ENCODE measurements at places on chromosomes 11 and 22.

DNA sequence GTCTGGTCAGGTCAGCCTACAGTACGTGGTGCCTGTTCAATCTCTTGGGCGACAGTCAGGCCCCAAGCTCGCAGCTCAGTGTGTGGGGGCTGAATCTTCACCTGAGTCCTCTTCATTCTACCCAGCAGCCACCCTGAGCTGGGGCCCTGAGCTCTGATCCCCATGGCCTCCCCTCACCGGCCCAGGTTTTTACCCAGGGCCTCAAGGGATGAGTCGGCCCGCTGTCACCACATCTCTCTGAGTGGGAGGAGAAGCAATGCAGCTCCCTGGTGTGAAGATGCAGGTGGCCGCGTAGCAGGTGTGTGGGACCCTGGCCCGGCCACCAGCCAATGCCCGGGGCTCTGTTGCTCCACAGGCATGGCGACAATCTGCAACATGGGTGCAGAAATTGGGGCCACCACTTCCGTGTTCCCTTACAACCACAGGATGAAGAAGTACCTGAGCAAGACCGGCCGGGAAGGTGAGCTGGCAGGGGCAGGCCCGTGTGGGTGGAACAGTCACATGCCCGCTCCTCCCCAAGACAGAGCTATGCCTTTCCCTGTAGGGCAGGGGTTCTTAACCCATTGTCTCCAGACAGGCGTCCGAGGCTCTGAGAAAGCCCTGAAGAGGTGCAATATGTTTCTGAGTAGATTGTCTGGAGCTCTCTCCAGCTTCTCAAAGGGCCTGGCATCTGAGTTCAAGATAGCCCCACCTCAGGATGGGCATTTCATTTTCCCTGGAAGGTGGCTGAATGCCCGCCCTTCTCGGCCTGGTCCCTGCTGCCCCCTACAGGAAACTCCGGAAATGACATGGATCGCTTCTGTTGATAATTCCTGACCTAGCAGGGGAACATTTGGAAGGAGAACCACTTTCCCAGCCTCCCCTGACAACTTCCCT lies 26.9 kb downstream of the POLR3H start:
- DNase-seq = peak; percentile 45

DNA sequence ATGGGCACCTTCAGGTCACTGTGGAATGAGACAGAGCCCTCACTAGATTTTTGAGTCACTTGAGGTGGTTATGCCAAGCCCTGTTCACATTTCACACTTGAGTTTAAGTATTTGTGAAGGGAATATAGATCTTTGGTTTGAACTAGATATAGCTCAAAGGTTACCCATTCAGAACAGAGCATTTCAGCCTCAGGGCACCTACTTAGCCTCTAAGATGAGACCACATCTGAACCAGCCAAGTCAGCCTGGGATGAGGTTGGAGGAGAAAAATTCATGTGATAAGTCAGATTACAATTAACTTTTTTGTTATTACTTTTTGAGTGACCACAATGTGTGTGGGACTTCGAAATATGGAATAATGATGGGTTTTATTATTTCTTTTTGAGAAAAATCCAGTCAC lies 127.8 kb downstream of the TEAD1 start:
- DNase-seq = no peak

DNA sequence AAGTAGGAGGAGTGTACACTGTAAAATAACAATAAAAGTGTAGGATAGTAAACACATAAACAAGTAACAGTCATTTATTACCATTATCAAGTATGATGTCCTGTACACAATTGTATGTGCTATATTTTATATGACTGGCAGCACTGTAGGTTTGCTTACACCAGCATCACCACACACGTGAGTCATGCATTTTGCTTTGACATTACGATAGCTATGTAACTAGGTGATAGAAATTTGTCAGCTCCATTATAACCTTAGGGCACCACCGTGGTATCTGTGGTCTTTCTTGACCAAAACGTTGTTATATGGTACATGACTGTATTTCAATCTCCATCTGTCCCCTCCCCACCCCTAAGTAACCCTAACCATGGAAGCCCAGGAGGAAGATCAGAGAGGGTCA lies 1.1 kb downstream of the DNAL4 start:
- DNase-seq = no peak

- peak; percentile 52 for DNase-seq
Measured at GRCh38 chr22:42769574-42770447, 49.1 kb upstream of the A4GALT start.

DNA sequence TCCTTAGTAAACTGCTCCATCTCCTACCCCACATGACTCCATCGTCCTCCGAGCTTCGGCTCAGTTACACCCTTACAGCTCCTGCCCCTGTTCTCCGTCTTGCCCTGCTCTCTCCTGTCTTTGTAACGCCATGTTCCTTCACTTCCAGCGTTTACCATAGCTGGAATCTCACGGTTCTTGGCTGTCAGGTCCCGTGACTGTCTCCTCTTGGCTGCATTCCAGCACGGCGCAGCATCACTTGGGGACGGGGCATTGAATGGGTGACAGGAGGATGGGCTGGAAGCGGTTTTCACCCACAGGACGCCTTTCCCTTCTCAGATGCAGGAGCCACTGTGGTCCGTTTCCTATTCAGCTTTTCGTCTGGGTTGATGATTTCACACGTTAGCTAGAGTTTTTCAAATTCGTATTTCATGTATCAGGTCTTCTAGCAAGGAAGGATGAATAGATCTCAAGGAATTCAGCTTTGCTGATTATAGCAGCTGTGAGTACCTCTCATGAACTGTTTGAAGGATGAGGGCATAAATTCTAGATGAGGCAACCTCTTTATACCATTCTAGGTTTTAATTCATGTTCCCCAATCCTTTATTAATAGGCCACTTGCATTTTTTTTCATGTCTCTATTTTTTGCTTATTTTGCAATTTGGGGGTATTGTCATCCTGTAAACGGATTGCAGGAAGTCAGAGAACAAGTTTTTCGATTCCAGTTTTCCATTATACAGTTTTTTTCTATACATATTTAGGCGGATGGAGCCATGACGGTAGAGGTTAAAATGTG lies 29.1 kb downstream of the ZBED4 start:
- no peak for DNase-seq

GRCh38 chr22:18968011-18968749 lies 32.1 kb upstream of the PRODH start:
- DNase-seq = no peak

DNA sequence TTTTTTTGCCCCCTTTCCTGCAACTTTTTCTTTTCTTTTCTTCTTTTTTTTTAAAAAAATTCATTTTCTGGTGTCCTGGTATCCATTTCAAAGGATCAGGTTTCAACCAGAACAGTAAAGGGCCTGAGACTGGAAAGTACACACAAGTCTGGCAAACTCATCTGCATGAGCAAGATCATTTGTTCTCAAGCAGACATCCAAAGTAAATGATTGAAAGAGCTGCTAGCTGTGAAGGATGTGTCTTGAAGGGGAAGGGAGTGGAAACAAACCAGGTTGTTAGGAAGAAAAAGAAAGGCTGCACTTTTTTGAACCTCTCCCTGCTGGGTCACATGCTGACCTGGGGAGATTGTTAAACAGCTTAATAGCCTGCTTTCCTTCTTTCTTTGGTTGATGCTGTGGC lies 5.3 kb downstream of the YAP1 start:
- DNase-seq = peak; percentile 51

- no peak for DNase-seq
Measured at GRCh38 chr11:126808836-126809235, 191.7 kb downstream of the KIRREL3 start.

DNA sequence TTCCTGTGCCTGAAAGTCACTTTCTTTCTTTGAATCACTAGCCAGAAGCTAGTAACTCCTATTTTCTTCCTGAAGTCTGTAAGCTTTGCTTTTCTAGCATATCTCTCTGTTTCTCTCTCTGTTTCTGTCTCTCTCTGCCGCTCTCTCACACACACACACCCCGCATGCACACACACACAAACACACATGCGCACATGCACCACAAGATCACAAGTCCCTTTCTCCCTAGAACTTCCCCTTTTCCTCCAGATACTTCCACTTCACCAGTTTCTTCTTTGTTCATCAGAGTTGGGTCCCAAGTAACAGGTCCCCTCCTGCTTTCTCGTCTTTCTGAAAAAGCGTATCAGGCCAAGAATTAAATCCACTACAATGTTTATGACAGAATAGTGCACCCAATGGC lies 148.5 kb upstream of the HSD17B12 start:
- no peak for DNase-seq

- no peak for DNase-seq
Measured at GRCh38 chr22:35608088-35608487, 9.0 kb downstream of the MB start.

GRCh38 chr11:74504100-74504691 lies 10.7 kb upstream of the LIPT2 start:
- DNase-seq = no peak

- DNase-seq = no peak
Measured at GRCh38 chr11:79028225-79028624, 412.6 kb downstream of the TENM4 start.

DNA sequence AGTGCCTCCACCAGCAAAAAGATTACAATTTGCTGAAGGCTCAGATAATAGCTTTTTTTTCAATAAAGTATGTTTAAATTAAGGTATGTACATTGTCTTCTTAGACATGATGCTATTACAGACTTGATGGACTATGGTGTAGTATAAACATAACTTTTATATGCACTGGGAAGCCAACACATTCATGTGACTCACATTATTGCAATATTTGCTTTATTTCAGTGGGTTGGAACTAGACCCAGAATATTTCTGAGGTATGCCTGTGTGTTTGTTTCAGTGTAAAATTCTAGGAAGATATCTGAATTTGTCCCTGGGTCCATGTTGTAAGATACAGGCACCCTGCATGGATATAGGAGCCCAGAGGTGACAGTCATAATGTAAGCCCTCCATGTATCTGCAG lies 120.0 kb upstream of the BDNF start:
- peak; percentile 61 for DNase-seq

- DNase-seq = no peak
Measured at GRCh38 chr11:15523543-15523942, 408.8 kb downstream of the INSC start.

- DNase-seq = no peak
Measured at GRCh38 chr11:1823376-1824220, 11.2 kb upstream of the SYT8 start.

DNA sequence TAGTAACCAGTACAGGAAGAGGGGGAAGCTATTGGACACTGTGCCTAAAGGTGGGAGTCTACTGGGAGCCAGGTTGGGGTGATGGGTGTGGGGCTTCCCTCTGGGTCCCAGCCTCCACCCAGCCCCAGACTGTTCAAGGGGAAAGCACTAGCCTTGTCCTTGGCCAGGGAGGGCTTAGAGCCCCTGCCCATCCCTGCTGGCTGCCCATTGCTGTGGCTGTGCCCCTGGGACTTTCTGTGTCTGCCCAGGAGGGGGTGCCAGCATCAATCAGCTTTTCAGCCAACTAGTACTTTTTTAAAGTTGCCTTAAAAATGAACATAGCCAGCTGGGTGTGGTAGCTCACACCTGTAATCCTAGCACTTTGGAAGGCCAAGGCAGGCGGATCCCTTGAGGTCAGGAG lies 19.9 kb downstream of the INCENP start:
- no peak for DNase-seq

DNA sequence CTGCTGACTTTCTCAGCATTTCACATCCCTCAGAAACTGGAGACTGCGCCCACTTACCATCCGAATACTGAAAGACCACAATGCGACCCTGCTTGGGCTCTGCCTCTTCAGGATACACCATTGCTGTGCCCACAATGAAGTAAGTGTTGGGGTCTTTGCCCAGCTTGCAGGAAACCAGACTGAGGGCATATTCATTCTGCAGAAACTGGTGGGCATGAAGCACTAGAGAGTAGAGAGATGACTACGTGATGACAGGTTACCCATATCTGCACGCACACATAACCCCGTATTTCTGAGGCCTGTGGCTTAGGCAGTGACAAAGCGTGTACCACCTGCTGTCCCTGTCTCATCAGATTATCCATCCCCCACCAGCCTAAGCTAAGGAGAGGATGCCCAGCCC lies 14.6 kb upstream of the VWCE start:
- no peak for DNase-seq

GRCh38 chr11:126560221-126560620 lies 204.7 kb downstream of the ST3GAL4 start:
- no peak for DNase-seq

DNA sequence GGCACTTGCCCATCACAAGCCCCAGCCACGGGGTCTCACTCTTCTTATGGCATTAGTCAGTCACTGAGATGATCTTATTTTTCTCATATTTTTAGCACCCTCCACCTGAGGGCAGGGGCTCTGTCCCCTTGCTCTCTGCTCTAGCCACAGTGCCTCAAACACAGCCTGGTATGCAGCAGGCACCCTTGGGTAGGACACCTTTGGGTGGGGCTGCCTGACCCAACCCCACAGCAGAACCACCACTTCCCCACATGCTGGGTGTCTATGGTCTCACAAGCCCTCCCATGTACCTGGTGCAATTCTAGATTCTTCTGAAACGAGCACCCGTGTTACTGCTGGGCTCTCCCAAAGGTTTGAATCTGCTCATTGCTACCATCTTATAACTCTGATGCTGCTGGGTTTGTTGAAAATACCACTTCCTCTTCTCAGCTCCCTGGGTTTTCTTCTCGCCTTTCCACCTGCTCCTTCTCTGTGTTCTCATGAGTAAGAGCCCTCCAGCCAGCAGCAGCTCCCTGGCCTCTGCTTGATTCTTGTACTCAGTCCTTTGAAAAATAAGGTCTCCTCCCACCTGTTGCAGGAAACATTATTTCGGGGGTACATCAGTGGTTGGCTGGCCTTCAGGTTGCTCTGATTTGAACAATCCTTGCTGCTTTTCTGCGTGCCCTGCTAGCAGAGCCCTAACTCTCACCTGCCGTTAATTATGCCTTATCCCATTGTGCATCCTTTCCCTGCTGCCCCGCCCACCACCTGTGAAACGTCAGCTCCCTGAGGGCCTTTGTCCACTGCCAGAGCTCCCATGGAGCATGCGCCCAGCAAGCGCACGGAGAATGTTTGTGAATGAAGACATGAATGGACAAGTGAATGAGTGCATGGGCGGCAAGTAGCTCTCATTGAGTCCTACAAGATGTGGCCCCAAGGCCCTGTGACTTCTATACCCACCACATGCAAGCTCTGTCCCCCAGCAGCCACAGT lies 1181.6 kb downstream of the TBC1D22A start:
- DNase-seq = no peak

DNA sequence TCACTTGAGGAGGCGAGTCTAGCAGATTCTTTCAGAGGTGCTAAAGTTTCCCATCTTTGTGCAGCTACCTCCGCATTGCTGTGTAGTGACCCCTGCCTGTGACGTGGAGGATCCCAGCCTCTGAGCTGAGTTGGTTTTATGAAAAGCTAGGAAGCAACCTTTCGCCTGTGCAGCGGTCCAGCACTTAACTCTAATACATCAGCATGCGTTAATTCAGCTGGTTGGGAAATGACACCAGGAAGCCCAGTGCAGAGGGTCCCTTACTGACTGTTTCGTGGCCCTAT lies 8.9 kb upstream of the SAMM50 start:
- DNase-seq = no peak

- no peak for DNase-seq
Measured at GRCh38 chr22:50535113-50535512, 5.3 kb upstream of the TYMP start.

DNA sequence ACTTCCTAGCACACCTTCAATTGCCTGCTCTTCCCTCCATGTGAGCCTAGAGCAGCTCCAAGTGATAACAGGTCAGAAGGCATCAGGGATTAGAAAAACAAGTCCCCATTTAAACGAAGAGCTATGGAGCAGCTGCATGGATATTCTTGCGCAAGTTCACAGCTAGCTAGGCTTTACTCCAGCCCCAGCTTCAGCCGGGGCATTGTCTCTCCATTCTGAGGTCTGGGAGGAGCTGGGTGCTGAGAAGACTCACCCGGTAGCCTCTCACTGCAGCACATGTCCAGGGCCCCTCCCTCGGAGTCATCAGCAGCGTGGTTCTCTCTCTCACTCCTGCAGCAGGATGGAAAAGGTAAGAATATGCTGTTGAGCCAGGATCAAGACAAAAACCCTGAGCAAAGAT lies 26.0 kb downstream of the PTPN5 start:
- DNase-seq = no peak
